ENCODE measurements at places on chromosomes 7 and 10.

GRCh38 chr7:116148626-116149025 lies 61.7 kb upstream of the TES start:
- DNase-seq: no peak

- no peak for DNase-seq
These were observed 59.0 kb upstream of the EN2 start for GRCh38 chr7:155398944-155399343.

- DNase-seq: no peak
These were observed 665 bp downstream of the INSYN2A start for GRCh38 chr10:127195571-127196281.

DNA sequence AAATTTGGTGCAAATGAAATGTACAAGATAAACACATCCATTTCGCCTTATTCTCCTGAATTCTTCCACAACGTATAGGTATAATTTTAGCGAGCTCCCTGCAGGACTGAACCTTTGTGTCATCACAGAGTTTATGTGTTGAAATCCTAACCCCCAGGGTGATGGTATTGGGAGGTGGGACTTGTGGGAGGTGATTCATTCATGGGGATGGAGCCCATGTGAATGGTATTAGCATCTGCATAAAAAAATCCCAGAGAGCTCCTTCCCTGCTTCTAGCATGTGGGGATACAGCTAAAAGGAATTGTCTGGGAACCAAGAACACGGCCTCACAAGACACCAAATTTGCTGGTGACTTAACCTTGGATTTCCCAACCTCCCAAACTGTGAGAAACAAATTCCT lies 741.4 kb upstream of the VSTM2A start:
- no peak for DNase-seq

GRCh38 chr10:15486404-15486803 lies 115.3 kb upstream of the FAM171A1 start:
- DNase-seq: no peak
